ENCODE measurements at places on chromosomes 4 and X. TPM values are rescaled to one million over a fixed set of nuclear protein-coding genes. Genes with fewer than 3 reads are reported as not detected.

Gene ADH1B
- not detected for total RNA-seq

Gene ACE2
- total RNA-seq, result 1.4 TPM

Gene TRIM60
- not detected for total RNA-seq

Gene ZMAT1
- 7.3 TPM for total RNA-seq

Gene ASB12
- total RNA-seq, result 0.24 TPM

Gene STPG2
- total RNA-seq, result 0.81 TPM

Gene GLA
- total RNA-seq, result 10.0 TPM

Gene IBSP
- not detected for total RNA-seq

Gene PABPC5
- 10.3 TPM for total RNA-seq

Gene CCKAR
- 0.89 TPM for total RNA-seq

Gene ADAM29
- not detected for total RNA-seq

Gene LGI2
- 4.8 TPM for total RNA-seq

Gene BEX5
- total RNA-seq, result 10.6 TPM

Gene NLGN3
- 7.4 TPM for total RNA-seq

Gene ETNPPL
- total RNA-seq, result 0.51 TPM

Gene ENOX2
- 16.0 TPM for total RNA-seq

Gene GPR82
- total RNA-seq, result not detected

Gene ADH7
- total RNA-seq, result not detected

Gene PAGE1
- not detected for total RNA-seq

Gene KIT
- 1.4 TPM for total RNA-seq

Gene PLCXD1
- 50.4 TPM for total RNA-seq

Gene BST1
- total RNA-seq, result 0.60 TPM

Gene DRD5
- not detected for total RNA-seq

Gene PSAPL1
- total RNA-seq, result 4.4 TPM

Gene CT47B1
- total RNA-seq, result not detected

Gene CPLX1
- 0.92 TPM for total RNA-seq

Gene UXT
- total RNA-seq, result 86.9 TPM

Gene NDST3
- total RNA-seq, result 0.24 TPM

Gene MAP3K15
- 1.2 TPM for total RNA-seq

Gene CFAP99
- total RNA-seq, result not detected

Gene CACNA1F
- 1.0 TPM for total RNA-seq

Gene TCEAL3
- 11.8 TPM for total RNA-seq

Gene NKX6-1
- not detected for total RNA-seq

Gene CLCN3
- 48.7 TPM for total RNA-seq

Gene MTNR1A
- 0.60 TPM for total RNA-seq

Gene PAGE4
- total RNA-seq, result not detected

Gene HSPA4L
- total RNA-seq, result 2.2 TPM

Gene MAGEA3
- total RNA-seq, result not detected

Gene WAS
- 1.9 TPM for total RNA-seq

Gene RS1
- total RNA-seq, result not detected

Gene NSG1
- 4.0 TPM for total RNA-seq

Gene ADH4
- not detected for total RNA-seq

Gene ARMCX2
- total RNA-seq, result 92.3 TPM

Gene NUDT10
- 7.6 TPM for total RNA-seq

Gene TEX13A
- total RNA-seq, result not detected

Gene KIAA0232
- 28.7 TPM for total RNA-seq

Gene ABLIM2
- 5.8 TPM for total RNA-seq

Gene XAGE1A
- not detected for total RNA-seq

Gene NWD2
- total RNA-seq, result not detected

Gene PLAC1
- total RNA-seq, result 0.99 TPM

Gene GPR173
- 12.6 TPM for total RNA-seq

Gene ARX
- total RNA-seq, result not detected

Gene JADE3
- total RNA-seq, result 5.1 TPM

Gene UGT2B15
- not detected for total RNA-seq

Gene HMGN5
- total RNA-seq, result 7.8 TPM

Gene SMPX
- 912 TPM for total RNA-seq

Gene OTC
- not detected for total RNA-seq

Gene ADGRG4
- not detected for total RNA-seq

All from cardiac muscle cell (in vitro differentiated cells and primary cell).